Caki2 (cell line): ENCODE measurements at places on chromosomes 3 and 15. TPM values are rescaled to one million over a fixed set of nuclear protein-coding genes. Genes with fewer than 3 reads are reported as not detected.

SLC35G2 gene
- 15.8 and 16.5 TPM in 2 replicates for total RNA-seq

ANKUB1 gene
- not detected in 2 replicates for total RNA-seq

DCLK3 gene
- not detected in 2 replicates for total RNA-seq

FOXL2NB gene
- total RNA-seq: 0.78 and 1.4 TPM in 2 replicates

GOLGA8J gene
- not detected in 2 replicates for total RNA-seq

CRABP1 gene
- total RNA-seq: not detected in 2 replicates
